ENCODE measurements at places on chromosomes 1 and 21. TPM values are rescaled to one million over a fixed set of nuclear protein-coding genes. Genes with fewer than 3 reads are reported as not detected.

GRCh38 chr1:182977480-182977879, 24.5 kb upstream of the SHCBP1L start:
- no peak for DNase-seq

Gene KCNQ4
- 0.16 TPM for total RNA-seq

GRCh38 chr1:17168091-17168876, 36.6 kb upstream of the PADI1 start:
- no peak for DNase-seq

DNA sequence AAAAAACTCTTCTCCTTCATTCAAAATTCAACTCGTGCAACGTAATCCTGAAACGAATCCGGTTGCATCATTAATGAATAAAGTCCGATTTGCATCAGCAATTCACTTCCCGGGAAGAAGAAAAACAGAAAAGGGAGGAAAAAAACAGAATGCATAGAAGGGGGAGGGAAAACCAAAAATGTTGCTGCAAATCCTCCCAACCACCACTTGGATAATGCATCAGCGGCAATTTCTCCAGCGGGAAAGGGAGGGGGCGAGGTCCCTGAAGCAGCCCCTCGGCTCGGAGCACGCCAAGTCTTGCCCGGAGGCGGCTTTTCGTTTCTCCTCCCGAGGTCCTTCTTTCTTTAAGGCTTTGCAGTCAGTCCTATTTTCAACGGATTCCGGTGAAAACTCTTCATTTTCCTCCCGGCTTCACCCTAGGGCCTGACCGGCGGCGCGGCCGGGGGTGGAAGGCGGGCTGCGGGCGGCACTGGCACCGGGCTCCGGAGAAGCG, 723 bp downstream of the CDC42BPA start:
- no peak for DNase-seq

GRCh38 chr1:158087320-158087927, 93.3 kb upstream of the CD1D start:
- no peak for DNase-seq

Gene DIO1
- not detected for total RNA-seq

GRCh38 chr1:41138549-41138948, 103.6 kb downstream of the SCMH1 start:
- DNase-seq, result no peak

Gene CEP104
- 47.0 TPM for total RNA-seq

Gene UBASH3A
- total RNA-seq, result 36.4 TPM

GRCh38 chr1:233465745-233466343, 138.3 kb downstream of the MAP3K21 start:
- DNase-seq, result no peak

GRCh38 chr1:173048621-173049321, 2.0 kb downstream of the TNFSF18 start:
- DNase-seq, result no peak

DNA sequence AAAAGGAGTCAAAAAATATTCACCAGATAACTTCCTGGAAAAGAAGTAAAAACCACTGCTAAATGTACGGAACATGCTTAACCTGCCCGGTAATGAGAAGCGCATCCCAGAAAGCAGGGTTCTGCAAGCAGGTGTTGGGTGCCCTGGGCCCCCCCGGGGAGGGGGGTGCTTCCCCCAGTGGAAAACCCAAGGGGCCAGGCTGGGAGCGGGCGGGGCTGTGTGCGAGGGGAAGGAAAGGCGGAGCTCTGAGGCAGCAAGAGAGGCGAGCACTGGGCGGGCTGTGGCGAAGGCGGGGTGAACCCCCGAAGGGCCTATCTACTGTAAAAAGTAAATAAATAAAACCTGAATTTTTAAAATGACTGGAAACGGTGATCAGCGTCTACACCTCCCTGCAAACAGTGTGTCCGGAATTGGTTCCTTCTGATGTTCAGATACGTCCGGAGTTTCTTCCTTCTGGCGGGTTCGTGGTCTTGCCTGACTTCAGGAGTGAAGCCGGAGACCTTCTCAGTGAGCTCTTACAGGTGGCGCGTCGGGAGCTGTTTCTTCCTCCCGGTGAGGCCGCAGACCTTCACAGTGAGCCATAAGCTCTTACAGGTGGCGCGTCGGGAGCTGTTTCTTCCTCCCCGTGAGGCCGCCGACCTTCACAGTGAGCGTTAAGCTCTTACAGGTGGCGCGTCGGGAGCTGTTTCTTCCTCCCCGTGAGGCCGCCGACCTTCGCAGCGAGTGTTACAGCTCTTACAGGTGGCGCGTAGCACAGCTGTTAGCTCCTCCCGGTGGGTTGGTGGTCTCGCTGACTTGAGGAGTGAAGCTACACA, 13.4 kb downstream of the FTCD start:
- DNase-seq, result no peak

DNA sequence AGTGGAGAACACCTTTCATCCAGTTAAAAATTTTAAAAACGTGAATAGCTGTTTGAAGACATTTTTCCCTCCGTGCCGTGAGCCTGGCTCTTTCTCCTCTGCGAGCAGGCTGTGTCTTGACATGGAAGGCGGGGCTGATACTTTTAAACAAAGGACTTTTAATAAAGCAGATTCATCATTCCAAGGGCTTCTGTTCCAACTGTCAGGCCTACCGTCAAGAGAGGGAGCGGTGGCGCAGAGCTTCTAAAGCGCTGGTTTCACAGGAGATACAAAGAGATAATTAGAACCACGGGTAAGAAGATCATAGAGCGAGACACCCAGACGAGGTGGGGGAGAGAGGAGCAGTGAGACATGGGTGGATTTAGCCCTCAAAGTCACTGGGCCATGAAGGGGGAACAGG, 247.4 kb upstream of the C1orf174 start:
- DNase-seq, result no peak

- no peak for DNase-seq
These were observed 558 bp upstream of the BTG3 start for GRCh38 chr21:17613242-17613676.

- peak; percentile 41 for DNase-seq
These were observed 29.6 kb upstream of the AGL start for GRCh38 chr1:99820546-99820945.

- no peak for DNase-seq
These were observed 184.5 kb upstream of the TNR start for GRCh38 chr1:175927944-175928343.

Gene TEKT2
- not detected for total RNA-seq

Gene GJA5
- total RNA-seq, result not detected

DNA sequence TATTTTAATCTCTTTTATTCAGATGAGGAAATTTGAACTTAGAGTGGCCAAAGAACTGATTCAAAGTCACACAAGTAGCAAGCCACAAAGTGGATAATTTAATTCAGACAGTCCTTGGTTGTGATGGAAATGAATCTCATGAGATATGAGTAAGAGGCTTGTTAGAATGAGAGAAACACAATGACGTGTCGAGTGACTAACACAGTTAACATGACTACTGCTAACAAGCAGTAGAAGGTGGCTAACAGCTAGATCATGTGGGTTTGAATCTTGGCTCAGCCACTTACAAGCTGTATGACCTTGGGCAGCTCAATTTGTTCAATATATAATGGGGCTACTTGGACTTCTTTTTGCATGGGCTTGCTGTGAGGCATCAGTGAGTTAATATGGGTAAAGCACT, 104.5 kb upstream of the LMO4 start:
- no peak for DNase-seq

DNA sequence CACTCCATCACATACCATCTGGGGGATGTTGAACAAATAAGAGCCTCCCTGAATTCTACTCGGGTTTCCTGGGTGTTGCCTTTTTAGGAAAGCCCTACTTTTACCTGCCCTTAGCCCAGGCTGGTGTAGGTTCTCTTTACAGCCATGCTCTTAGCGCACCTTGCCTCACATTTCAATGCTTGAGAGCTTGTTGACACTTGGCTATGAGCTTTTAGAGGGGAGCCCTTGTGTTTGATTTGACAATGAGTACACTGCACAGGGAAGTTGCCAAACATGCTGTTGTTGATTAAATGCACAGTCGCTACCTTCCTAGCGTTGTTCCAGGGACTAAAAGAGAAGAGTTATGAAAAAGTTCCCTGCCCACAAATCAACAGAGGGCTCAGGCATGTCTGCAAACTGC, 103.8 kb downstream of the TRABD2B start:
- no peak for DNase-seq

Gene C1orf198
- total RNA-seq, result 5.7 TPM

Gene OR2M2
- total RNA-seq, result not detected

- no peak for DNase-seq
These were observed 15.7 kb upstream of the RCAN1 start for GRCh38 chr21:34630536-34631143.

Gene LHX4
- not detected for total RNA-seq

Gene PRAMEF20
- not detected for total RNA-seq

DNA sequence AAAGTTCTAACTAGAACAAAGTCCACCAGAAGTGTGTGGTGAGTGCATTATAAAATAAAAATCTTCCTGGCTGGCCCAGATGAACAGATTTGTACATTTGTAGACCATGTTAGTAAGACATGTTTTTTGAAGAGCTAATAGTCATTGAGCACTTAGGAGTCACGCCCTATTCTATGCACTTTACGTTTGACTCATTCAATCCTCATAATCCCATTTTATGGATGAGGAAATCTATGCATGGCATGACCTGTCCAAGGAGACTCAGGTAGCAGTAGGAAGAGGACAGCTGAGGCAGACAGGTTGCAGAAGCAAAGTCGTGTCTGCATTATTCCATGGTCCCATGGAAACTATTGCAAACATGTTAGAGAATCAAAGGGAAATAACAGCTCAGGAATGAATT, 30.3 kb upstream of the LPAR3 start:
- DNase-seq, result no peak

GRCh38 chr1:192266645-192267044, 50.1 kb upstream of the RGS21 start:
- DNase-seq, result no peak

DNA sequence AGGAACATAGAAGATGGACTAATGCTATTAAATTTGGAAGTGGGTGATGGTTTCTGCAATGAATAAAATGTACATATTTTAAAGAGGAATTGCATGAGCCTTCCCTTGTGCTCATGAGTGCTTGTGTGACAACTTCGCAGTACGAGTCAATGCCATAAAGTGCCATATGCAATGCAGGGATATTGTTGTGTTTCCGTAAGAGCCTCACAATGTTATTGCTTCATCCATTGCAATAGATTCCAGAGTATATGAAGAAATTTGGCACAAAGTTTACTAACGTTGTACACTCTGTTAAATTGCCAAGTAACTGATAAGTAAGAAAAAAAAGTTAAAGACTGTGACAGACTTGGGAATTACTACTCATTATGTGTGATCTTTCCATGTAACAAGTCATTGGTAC, 22.3 kb downstream of the BTG3 start:
- DNase-seq, result no peak

Gene ICOSLG
- 1.3 TPM for total RNA-seq

Gene USH2A
- total RNA-seq, result not detected

Gene CLDN17
- total RNA-seq, result not detected

Gene OLFML3
- total RNA-seq, result 0.24 TPM

GRCh38 chr1:33143698-33144097, 38.1 kb downstream of the TRIM62 start:
- DNase-seq, result no peak

DNA sequence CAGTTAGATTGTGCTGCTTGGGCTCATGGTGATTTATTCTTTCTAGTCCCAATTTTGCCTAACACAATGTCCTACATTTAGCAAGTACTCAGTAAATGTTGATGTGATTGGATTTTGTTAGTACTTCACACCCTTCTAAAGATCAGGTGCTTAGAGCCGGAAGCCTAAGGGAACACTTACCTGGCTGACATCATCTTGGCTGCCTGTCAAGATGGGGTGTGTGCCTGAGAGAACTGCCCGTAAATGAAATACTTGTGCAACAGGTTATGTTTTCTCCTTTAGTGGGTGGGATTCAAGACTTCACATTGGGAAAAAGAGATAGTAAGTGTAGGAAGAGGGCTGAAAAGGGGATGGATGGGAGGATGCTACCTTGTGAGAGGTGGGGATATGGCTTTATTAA, 75.5 kb upstream of the MACF1 start:
- no peak for DNase-seq

DNA sequence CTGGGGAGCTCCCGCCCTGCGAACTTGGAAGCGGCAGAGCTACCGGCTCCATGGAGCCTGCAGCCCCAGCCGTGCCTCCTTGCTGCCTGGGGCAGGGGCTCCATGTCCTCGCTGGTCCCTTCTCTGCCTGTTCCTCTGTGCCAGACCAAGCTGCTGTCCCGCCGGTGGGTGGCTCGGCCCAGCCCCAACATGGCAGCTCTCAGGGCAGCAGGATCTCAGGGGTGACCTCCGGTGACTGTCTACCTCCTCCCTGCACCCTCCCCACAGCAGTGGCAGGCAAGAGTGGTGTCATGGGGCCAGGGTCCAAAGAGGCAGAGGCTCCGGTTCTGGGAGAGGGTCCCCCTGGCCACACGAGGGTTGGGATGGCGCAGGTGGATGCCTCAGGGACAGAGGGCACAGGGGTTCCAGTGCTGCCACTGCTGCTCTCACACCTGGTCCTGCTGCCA, 45.8 kb downstream of the ATP6V1G3 start:
- no peak for DNase-seq

Gene RPAP2
- 38.6 TPM for total RNA-seq

Gene OR2L3
- total RNA-seq, result not detected

GRCh38 chr1:65253800-65254319, 55.5 kb upstream of the DNAJC6 start:
- no peak for DNase-seq

Gene EVA1B
- total RNA-seq, result 16.3 TPM

- DNase-seq, result no peak
These were observed at the start of gene PLPP3 for GRCh38 chr1:56578963-56579875. Gene PLPP3, minus strand, starts transcription at chr1:56579563. Its CDS starts 547 bp downstream, at chr1:56579016.

Gene GCSAML
- total RNA-seq, result 0.20 TPM
